ENCODE measurements at places on chromosomes 7 and 10.

- DNase-seq: no peak
Measured at GRCh38 chr7:44112997-44113763, 9.0 kb downstream of the AEBP1 start.

- DNase-seq: no peak
Measured at GRCh38 chr10:132417257-132417910, 20.4 kb downstream of the PWWP2B start.

GRCh38 chr7:75637854-75638593 is 100.7 kb downstream of the HIP1 start:
- DNase-seq: no peak

DNA sequence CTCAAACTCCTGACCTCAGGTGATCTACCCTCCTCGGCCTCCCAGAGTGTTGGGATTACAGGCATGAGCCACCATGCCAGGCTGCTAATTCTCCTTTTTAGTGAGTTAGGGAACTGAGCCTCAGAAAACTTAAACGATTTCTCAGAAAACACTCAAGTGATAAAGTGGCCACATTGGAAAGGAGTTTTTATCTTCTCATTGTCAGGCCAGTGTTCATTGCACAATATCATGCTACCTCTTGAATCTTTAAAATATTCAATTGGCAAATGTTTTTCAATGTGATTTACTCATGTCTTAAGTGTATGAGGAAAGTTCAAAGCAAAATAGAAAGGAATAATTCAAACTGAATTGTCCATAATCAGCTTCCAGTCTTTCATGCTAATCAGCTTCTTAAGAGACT is 80.7 kb downstream of the ITGB8 start:
- DNase-seq: no peak

GRCh38 chr10:11035301-11035991 is 17.8 kb downstream of the CELF2 start:
- no peak for DNase-seq

DNA sequence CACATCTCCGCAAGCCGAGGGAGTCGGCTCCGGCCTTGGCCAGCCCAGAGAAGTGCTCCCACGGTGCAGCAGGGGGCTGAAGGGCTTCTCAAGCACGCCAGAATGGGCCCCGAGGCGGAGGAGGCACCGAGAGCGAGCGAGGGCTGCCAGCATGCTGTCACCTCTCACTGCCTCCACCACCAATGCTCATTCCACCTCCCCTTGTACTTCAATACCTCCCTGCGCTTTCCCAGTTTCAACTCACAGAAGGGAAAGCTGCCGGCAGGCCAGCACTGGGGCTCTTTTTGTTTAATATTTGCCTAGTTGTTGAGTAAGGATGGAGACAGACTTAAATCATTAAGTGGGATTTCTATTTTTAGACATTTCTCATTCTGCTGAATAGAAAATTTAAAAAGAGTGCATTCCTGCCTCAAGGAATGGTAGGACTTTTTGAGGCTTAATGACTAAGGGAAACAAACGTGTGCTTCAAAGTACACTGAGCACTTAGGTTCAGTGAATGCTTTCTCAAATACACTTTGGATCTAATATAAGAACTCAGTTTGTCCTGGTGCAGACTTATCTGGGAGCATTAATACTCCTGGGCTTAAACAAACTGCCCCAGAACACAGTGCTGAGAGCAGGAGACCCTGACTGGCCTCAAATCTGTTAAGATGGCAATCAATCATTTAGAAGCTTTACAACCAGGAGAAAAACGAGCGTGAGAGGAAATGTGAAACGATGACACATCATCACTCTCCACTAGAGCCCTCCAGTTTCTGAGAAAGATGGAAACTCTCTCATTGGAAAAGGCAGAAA is 131.2 kb downstream of the RALA start:
- DNase-seq: no peak

DNA sequence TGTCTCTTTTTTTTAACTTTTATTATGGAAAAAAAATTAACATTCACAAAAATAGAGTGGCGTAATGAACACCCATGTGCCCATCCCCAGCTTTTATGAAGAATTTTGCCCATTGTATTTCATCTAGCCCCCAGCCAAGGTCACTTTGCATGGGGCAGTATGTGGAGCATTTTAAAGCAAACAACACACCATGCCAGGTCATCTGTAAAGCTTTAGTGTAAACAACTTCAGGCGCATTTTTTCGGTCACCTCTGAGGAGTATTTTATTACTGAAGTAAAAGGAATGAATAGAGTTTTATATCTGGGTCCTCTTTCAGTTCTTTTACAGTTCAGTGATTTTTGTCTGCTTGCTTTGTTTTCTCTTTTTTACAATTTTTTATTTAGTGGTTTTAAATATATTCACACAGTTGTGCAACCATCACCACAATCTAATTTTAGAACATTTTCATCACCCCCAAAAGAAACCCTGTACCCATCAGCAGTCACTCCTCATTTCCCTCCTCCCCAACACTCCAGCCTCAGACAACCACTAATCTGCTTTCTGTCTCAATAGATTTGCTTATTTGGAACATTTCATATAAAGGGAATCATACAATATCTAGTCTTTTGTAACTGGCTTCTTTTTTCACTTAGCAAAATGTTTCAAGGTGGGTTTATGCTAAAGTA is 87.9 kb downstream of the SLC37A3 start:
- no peak for DNase-seq

DNA sequence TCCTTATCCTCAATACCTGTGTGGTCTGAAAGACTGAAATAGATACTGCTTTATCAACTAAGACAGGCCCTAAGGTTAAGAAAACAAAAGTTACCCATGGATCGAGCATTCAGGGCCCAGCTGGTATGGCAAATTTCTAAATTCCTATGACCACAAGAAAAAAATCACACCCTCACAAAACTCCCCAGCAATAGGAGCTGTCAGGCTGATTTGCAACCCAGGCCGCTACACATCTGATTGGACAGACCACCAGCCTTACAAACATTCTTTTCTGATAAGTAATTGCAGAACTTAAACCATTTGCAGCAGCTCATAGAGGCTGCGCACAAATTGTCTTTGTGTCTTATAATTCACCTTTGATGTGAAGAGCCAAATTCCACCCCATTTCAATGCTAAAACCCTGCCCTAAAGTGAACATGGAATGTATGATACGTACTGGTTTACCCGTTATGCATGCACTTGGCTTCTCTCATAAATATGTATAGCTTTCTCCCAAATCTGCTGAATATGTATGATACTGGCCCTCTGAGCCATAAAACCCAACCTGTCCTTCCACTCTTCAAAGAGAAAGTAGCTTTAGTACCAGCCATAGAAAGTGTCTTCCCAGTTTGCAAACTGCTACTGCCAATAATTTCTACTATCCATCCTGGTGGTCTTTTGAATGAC is 842.5 kb downstream of the GRID1 start:
- DNase-seq: no peak

DNA sequence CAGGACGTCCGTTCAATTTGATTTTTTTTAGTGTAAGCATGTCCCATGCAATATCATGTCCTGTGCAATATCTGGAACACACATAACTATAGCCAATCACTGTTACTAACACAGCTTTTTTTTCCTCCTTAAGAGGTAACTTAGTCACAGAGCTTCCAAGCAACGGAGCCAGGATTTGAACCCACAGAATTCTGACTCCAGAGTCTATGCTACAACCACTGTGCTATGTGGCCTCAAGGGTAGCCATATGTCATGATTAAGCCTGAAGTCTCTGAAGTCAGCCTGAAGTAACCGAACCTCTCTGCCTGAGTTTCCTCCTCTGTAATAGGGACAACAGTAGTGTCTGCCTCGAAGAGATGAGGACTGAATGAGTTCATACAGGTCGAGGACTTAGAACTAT is 42.2 kb upstream of the TCF7L2 start:
- DNase-seq: no peak

GRCh38 chr10:64206409-64206808 is 685.2 kb downstream of the REEP3 start:
- DNase-seq: no peak
